ENCODE measurements at places on chromosomes 7 and 10.

DNA sequence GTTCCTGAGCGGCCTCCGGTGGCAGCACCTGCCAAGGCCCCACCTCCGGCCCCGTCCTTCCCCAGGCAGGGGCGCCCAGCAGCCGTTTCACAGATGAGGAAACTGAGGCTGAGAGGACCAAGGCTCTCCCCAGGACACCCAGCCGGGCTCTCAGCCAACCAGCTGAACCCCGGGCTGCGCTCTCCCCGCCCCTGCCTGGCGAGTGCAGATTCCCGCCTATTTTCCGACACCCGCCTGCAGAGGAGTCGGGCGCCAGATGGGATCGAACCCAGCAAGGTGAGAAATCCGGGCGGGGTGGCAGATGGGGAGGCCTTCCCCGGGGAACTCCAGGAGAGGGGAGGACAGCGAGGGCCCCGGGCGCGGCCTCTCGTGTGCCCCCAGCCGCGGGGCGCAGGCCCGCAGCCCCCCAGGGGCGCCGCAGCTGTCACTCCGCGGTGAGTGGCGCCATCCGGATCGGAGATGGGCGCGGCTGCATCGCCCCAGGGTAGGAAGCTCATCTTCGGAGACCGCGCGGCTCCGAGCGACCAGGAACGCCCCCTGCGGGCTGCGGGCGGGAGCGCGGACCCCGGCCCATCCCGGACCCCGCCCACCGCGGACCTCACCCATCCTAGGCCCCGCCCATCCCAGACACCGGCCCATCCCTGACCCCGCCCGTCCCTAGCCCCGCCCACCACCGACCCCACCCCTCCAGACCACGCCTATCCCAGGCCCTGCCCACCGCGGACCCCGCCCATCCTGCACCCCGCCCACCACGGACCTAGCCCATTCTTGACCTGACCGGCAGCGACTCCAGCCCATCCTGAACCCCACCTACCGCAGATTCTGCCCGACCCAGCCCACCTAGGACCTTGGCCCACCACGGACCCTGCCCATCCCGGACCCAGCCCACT lies 90.3 kb downstream of the MICALL2 start:
- no peak for DNase-seq

- no peak for DNase-seq
These were observed 26.0 kb downstream of the RNF32 start for GRCh38 chr7:156666368-156667109.

DNA sequence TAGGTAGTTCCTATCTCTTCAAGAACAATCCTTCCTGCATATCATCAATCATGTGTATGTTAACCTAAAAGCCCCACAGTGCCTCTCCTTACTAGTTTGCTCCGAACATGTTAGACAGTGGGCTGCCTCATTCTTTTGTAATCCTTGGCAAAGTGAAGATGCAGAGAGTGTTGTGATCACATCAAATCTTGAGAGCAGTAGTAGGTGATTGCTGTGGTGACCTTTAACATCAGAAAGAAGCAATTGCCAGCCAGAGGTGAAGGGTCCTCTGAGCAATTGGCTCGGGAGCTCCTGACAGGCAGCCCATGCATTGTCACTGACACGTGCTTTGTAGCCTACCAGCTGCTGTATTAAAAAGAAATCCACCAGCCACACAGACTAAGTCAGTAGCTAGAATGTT lies 19.6 kb upstream of the GSTK1 start:
- DNase-seq, result no peak

DNA sequence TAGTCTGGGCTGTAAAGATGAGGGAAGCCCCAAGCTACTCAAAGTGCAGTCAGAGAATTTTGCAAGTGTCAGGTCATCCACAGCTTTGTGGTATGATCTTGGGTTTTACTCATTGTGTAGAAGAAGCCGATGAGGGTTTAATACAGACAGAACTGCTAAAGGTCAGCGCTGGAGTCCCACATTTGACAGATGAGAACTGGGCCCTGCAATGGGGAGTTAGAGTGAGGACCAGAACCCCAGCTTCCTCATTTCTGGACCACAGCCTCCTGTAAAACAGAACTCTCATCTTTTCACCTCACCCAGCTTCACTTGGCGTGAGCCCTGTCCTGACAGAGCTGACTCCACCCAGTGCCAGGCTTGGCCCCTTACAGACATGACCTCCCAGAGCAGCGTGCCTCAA lies 20.1 kb downstream of the LRRC20 start:
- DNase-seq, result no peak

- DNase-seq, result no peak
These were observed 24.2 kb upstream of the RNF148 start for GRCh38 chr7:122726881-122727280.

DNA sequence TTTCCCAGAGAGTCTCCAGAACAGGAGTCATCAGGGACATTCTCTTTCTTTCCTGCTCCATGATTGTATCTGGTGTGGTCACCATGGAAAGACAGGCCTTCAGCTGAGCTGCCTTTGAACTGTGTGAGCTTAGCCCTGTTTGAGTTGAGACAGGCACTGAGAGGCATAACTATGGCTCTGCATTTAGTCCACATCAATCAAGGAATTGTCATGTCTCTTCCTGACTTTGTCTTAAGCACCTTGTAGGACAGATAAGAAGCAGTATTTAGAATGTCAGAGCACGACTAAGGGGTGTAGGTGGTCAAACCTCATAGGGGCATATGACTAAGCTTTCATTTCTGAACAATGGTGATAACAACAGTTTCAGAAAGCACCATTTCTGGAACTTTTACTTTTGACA lies 53.5 kb downstream of the EPDR1 start:
- DNase-seq, result no peak

- DNase-seq, result no peak
These were observed 32.4 kb downstream of the NSUN6 start for GRCh38 chr10:18619016-18619415.

DNA sequence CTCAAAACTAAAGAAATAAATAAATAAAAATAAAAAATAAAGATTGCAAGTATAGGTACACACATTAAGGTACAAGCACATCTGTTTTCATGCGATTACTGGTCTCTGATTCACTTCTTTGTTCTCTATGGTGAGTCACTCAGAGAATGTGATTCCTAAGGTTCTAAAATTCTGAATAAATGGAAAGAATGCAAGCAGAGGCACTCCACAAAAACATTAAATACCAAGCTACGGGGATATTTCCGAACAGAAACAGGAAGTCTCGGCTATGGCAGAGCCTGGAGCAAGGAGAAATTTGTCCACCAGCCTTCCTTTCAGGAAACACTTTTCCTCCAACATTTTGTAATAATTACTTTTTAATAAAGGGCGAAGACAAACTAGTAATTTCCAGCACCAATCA lies 1.4 kb downstream of the VOPP1 start:
- no peak for DNase-seq

DNA sequence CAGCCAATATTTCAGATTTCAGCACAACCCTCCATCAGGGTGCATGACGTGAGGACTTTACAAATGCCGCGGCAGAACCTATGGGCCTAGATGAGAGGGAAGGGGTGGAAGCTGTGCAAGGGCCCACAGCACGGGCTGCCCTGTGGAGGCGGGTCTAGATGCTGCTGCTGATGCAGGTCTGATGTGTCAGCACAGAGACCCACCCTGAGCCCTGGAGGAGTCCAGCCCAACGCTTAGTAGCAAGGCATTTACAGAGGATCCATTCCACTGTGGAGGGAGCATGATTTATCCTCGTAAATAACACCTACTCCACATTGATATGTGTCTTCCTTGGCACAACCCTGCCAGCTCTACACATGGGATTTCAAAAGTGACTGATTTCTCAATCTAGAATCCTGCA lies 48.5 kb downstream of the MYL10 start:
- no peak for DNase-seq

GRCh38 chr7:26813432-26813831 lies 51.0 kb downstream of the SKAP2 start:
- peak; percentile 12 for DNase-seq
